ENCODE measurements at places on chromosomes 5 and 9.

GRCh38 chr5:65932676-65933075, 6.3 kb downstream of the ERBIN start:
- DNase-seq: no peak

DNA sequence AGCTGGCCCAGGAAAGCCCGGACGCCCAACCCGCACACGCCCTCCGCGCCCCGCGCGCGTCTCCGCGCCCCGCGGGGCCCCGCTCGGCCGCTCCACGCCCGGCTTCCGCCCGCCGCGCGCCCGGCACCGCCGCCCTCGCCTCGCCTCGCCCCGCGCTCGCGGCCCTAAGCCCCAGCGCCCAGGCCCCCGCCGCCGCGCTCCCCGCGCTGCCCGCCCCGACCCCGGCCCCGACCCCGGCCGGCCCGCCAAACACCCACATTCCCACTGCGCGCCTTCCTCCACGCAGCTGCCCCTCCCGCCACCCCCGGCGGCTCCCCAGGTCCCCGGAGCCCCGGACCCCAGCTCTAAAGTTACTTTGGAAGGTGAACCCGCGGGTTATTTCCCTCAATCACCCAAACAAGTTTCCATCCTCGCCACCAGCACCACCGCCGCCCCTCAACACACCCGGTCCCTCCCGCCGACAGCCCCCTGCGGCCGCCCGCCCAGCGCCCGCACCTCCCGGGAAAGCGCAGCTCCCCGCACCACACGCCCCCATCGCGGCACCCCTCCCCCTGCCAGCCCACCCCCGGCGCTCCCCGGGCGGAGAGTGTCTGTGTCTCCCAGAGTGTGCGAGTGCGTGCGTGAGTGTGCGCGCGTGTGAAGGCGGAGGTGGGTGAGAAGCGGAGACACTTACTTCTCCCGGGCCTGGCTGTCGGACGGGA, 439 bp downstream of the SSBP2 start:
- peak; percentile 21 for DNase-seq

DNA sequence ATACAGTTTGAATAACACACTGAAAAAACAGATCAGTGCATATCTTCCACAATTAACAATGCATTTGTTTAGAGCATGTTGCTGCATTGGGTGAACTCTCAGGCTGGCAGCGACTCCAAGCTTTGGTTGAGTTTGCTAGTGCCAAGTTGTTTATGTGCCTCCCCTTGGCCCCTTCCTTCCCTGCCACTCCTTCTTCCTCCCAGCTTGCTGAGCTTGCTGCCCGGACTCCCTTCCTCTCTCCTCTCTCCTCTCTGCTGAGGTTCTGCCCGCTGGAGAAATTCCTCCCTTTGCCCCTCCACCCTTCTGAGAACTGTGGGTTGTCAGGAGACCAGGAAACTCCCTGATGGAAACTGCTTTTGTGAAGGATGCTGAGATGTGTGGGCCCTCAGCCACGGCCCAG, 247.3 kb downstream of the PDZD2 start:
- DNase-seq: no peak

GRCh38 chr5:174531782-174532191, 192.6 kb upstream of the MSX2 start:
- DNase-seq: no peak

DNA sequence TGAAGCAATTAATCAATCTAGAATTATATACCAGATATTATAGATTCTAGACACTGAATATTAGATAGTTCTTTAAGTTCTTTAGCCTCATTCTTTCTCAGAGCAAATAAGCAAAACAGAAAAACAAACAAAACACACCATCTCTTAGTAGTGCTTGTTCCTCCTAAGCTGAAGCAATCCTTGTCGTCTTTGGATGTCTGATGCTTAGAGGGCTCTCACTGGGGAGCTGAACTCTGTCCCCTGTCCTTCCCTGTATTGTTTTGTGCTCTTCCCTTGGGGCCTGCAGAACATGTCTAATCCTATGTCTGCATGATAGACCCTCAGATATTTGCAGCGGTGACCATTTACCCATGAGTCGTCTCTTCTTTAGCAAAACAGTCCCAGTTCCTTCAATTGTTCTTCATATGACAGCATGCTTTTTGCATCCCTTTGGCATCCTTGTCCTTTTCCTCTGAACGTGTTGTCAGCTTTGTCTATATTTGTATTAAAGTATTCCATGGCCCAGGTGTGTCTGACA, 114.3 kb downstream of the ARHGEF28 start:
- no peak for DNase-seq

DNA sequence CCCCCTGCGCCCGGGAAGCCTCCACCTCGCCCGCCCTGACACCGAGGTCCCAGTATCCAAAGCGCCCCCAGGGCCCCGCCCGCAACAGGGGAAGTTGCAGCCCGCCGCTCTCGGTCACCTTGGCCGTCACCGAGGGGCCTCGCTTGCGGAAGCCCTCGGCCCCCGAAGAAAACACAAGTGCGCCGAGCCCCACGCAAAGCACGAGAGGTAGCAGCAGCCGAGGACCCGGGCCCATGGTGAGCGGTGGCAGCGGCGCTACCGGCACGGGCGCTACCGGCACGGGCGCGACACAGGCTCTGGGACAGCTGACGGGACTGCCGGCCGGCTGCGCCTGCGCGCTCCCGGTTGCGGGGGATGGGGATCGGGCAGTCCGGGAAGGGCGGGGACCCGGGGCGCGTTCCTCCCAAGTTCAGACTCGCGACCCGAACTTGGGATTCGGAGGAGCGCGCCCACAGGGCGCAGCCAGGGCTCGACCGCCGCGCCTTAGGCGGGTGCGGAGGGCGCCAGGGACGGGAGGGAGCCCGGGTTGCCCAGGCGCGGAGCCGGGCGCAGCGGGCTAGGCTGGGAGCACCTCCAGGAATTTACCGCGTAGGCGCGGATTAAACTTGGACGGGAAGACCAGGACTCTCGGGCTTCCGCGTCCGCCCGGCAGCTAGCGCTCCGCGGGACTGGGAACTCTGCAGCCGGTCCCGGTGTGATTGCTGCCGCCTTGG, at the start of gene PPIC:
TSS of gene PPIC (minus strand) at position 335 of the 713 bp plus-strand sequence. CDS start at position 235, 100 bp downstream.
- peak; percentile 93 for DNase-seq

- DNase-seq: peak; percentile 34
Observed at GRCh38 chr5:154520861-154521453, 42.9 kb upstream of the HAND1 start.

GRCh38 chr5:180324601-180324950, 28.6 kb downstream of the GFPT2 start:
- no peak for DNase-seq

DNA sequence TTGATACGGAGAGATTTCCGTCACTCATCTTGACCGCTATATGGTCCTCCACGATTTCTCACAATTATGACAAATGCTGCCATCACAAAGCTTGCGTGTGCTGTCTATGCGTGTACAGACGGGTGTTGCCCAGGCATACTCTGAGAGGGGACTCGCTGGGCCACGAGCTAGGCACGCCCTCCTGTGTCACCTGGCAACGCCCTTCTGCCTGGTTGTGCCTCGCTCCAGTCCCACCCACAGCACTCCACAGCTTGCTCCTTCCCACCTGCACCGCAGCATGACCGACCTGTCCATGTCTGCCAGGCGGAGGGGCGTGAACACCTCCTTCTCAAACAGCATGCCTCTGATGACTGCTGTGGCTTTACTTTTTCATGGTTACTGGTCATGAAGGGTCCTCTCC, 55.6 kb downstream of the CAMSAP1 start:
- no peak for DNase-seq

DNA sequence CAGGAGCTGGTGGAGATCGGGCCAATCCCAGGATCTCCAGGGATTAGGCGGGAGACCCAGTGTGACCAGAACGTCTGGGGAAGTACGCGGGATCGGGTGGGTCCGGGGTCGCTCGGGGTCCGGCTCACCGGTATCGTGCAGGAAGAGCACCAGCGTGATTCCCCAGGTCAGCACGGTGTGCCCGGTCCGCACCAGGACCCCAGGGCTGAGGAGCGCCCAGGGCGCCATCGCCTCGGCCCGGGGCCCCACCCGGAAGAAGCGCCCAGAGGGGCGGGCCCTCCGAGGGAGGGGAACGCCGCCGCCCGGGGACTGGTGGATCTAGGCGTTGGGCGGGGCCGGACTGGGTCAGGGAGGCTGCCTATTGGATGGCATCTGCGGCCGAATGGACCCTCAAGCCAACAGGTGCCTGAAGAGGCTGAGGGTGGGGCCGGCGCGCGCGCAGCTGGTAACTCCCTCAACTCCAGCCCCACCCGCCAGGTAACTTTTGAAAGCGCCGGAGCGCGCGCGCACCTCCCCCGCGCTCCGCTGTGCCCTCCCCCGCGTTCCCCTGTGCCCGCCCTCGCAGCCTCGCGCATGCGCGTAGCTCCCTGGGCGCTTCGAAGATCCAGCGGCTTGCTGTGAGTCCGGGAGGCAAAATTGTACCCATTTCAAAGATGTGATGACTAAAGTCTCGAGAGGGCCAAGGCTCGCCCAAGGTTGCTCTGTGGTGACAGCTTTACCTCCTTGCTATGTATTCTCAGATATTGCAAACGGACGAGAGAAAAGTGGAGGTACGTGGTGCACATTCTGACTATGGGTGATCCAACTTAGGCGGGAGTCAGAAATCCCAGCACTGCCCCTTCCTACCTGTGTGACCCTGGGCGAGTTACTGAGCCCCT, at the start of gene ZDHHC12:
TSS of gene ZDHHC12 (minus strand) at position 262 of the 878 bp plus-strand sequence. CDS start at position 228, 34 bp downstream.
- DNase-seq: peak; percentile 99

GRCh38 chr5:5739490-5739945, 317.0 kb downstream of the ICE1 start:
- no peak for DNase-seq

- no peak for DNase-seq
Observed at GRCh38 chr9:107807183-107807582, 317.6 kb upstream of the KLF4 start.

DNA sequence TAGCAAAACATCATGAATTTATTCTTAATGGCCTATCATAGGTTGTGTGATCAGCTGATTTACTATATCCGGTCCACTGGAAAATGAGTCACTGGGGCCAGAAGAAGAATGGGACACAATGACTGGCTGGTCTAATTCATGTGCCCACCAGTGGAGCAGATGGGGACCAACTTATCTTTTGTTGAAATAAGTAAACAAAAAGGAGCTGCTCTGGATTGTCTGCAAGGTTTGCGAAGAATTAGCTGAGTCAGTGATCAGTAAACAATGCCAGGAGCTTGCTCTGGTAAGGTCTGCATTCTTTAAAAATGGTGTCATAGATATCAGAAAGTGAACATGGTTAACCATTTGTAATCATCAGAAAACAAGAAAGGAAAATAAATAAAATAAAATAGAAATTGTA, 128.0 kb downstream of the RASEF start:
- no peak for DNase-seq

- DNase-seq: peak; percentile 35
Observed at GRCh38 chr5:30401479-30402058, 791.9 kb upstream of the CDH6 start.

DNA sequence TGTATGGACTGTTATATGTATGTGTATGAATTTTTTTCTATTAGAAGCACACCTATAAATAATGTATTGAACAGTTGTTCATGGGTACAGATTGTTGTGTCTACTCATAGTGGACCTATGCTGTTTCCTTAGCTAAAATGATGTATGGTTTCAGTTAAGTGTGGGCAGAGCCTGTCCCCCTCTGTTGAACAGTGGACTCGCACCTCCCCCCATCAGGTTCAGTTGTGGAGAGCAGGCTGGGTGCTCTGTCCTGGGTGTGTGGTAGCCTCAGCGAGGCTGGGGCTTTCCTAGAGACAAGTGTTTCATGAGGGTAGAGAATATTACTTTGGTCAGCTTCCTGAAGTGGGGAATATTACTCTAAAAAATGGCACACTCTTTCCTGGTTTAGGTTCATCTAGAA, 47.4 kb upstream of the LRRTM2 start:
- no peak for DNase-seq

DNA sequence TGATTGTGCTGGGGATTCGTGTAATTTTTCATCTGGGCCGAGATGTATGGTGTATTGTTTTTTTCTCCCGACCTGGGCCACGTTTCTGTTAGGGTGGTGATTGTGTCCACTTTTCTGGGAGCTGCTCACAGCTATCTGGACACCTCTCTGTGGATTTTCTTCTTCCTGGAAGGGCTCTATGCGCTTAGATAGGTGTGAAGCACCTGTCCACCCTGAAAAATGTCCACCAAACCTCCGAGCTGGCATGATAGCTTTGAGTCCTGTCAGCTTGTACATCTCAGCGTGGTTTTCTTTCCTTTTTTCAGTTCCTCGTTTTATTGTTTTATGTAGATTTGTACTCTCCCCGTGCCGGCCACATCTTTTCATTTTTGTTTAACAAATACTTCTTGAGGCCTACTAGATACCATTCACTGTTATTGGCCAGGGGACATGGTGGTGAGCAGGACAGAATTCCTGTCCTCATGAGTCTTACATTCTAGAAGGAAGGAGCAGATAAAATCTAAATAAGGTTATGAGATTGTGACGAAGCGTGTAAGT, 1.1 kb downstream of the UGCG start:
- peak; percentile 47 for DNase-seq

GRCh38 chr9:136984464-136985026, 1.8 kb downstream of the LCNL1 start:
- no peak for DNase-seq

DNA sequence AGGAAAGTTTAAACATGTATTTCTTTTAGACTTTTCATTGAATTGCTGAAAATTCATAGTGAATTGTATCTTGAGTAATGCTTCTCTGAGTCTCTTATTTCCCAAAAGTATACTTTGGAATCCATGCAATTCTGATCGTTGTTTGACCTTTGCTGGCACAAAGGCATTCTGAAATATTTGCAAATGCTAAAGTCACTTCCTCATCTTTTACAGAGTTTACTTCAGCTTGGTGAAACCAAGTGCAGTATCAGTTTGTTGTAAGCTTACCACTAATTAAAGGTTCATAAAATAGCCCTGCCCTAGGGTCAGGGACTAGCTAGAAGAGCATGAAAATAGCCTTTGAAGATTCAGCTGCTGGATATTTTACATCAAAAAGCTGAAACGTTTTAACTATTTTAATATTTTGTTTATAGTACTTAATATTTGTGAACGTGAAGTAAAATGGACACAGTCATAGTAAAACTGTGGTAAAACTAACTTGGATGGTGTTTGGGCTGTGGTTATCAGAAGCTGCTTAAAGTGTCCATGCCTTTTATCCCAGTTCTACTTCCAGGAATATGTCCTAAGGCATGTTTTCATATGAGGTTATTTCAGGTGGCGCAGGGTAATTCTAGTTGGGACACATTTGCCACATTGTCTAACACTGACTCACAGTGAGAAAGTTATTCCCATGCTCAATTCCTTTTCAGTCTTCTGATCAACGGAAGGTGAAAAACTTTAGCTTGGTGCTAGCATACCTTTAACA, 45.3 kb downstream of the SLC22A5 start:
- DNase-seq: no peak

DNA sequence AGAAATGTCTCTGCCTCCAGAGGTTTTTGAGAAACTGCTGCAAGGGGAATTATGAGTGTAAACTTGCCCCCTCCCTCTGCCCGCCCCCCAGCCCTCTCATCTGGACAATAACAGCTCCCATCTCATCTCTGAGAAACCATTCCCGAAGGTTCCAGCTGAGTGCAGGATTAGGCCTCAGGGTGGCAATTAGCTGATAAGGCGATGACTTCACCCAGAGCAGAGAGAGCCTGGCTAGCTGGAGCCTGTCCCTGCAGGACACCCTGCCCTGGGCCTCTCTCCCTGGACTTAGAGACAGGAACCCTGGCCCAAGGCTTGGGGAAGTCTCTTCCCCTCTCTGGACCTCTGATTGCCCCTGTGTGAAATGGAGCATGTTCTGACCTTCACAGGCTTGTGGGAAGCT, 45.7 kb upstream of the HAND1 start:
- no peak for DNase-seq

All from colonic mucosa (tissue), 4 donors.